DMS153 (cell line): ENCODE measurements at places on chromosomes 16 and 17.

GRCh38 chr16:56576585-56577299, 11.9 kb downstream of the MT4 start:
- peak; percentile 81 for DNase-seq

- DNase-seq = no peak
Measured at GRCh38 chr16:72838951-72839350, 209.0 kb downstream of the ZFHX3 start.

GRCh38 chr17:71168053-71168741, 952.6 kb upstream of the SOX9 start:
- peak; percentile 19 for DNase-seq

GRCh38 chr17:7312432-7313087, 2.6 kb downstream of the GPS2 start:
- no peak for DNase-seq

- no peak for DNase-seq
Measured at GRCh38 chr17:33385713-33386112, 92.6 kb upstream of the ASIC2 start.

DNA sequence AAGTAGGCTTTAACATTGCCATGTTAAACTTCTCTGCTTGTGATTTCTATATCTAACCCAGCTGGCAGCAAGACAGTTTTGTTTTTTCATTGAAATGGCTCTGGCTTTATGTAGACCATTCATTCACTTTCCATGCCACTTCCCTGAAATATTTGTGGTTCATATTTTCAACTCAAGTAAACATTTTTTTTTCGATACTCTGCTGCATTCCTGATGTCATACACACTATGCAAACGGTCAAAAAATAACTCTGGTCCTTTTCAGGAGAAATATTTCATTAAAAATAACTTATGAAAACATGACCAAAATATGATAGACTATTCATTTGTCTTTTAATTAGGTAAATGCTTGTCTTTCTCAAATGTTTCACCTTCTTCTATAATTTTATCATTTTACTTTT, 116.3 kb downstream of the USP22 start:
- no peak for DNase-seq

DNA sequence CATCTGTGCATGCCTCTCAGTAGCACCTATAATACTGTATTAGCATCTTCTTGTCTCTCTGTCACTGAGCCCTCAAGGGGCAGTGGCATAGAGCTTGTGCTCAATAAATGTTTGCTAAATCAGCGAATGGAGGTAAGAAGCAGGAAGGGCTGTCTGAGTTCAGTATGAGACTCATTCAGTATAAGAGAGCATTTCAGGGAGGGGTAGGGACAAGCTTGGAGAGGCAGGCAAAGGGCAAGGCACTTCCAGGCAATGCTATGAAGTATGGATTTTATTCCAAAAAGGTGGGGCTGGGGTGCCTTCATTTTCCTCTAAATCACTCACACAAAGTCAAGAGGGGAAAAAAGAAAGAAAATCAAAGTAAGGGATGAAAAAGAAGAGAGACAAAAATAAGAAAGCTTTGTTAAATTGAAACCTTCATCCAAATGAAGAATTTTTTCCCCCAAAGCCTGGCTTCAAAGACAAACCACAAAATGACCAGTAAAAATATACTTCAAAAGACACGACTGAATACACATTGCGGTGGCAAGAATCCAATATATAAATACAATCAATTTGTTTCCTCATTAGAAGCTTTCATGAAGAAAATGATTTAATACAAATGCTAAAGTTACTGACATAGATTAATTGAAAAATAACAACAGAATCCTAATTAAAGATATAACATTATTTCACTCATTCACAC, 51.2 kb downstream of the SKAP1 start:
- no peak for DNase-seq
